ENCODE measurements at places on chromosomes 1 and 21. TPM values are rescaled to one million over a fixed set of nuclear protein-coding genes. Genes with fewer than 3 reads are reported as not detected.

Gene LYPD8
- polyA plus RNA-seq = not detected

Gene LMX1A
- polyA plus RNA-seq = not detected

Gene ESRRG
- not detected for polyA plus RNA-seq

Gene MTARC1
- polyA plus RNA-seq = not detected

Gene TEX38
- polyA plus RNA-seq = not detected

Gene CFHR1
- not detected for polyA plus RNA-seq

Gene DOP1B
- 8.4 TPM for polyA plus RNA-seq

Gene ZSCAN20
- 0.80 TPM for polyA plus RNA-seq

Gene LCE2C
- polyA plus RNA-seq = not detected

Gene SH2D1B
- polyA plus RNA-seq = 0.33 TPM

Gene HAO2
- not detected for polyA plus RNA-seq

Gene CRYAA
- polyA plus RNA-seq = not detected

Gene PLEKHG5
- 0.57 TPM for polyA plus RNA-seq

Gene OR6K3
- polyA plus RNA-seq = not detected

Gene ELAPOR1
- 7.8 TPM for polyA plus RNA-seq

Gene ERICH3
- polyA plus RNA-seq = not detected

Gene OR2T35
- polyA plus RNA-seq = not detected

Gene ATP8B2
- 48.5 TPM for polyA plus RNA-seq

Gene TEKT2
- not detected for polyA plus RNA-seq

Gene OR2L8
- polyA plus RNA-seq = not detected

Gene TIPRL
- 28.9 TPM for polyA plus RNA-seq

Gene TRIM46
- polyA plus RNA-seq = 0.92 TPM

Gene CFAP45
- not detected for polyA plus RNA-seq

Gene SPRR5
- polyA plus RNA-seq = not detected

Gene CFAP141
- not detected for polyA plus RNA-seq

Gene C4BPB
- polyA plus RNA-seq = not detected

Gene KRTAP11-1
- polyA plus RNA-seq = not detected

Gene DIO1
- not detected for polyA plus RNA-seq

Gene TMEM61
- not detected for polyA plus RNA-seq

Gene SMCP
- polyA plus RNA-seq = not detected

Gene OR10R2
- not detected for polyA plus RNA-seq

Gene ILF2
- polyA plus RNA-seq = 140 TPM

Gene ADAM30
- polyA plus RNA-seq = not detected

Gene KRTAP19-3
- polyA plus RNA-seq = not detected

Gene FAM72D
- polyA plus RNA-seq = not detected

Gene ATAD3A
- 15.3 TPM for polyA plus RNA-seq

Gene PLA2G2F
- not detected for polyA plus RNA-seq

Gene MTF2
- polyA plus RNA-seq = 67.7 TPM

Gene OLIG2
- polyA plus RNA-seq = not detected

Gene RIPPLY3
- polyA plus RNA-seq = not detected

Gene HNRNPR
- 184 TPM for polyA plus RNA-seq

Gene CYP2J2
- polyA plus RNA-seq = 3.6 TPM
